ENCODE measurements at places on chromosomes 11 and 22. TPM values are rescaled to one million over a fixed set of nuclear protein-coding genes. Genes with fewer than 3 reads are reported as not detected.
A peak's percentile ranks its signal among the peaks of the same experiment; 100 is the strongest.

GRCh38 chr22:25845985-25846745 is 104.2 kb downstream of the MYO18B start:
- no peak for DNase-seq

GRCh38 chr11:125347261-125347585 is 148.8 kb downstream of the FEZ1 start:
- DNase-seq: no peak

DNA sequence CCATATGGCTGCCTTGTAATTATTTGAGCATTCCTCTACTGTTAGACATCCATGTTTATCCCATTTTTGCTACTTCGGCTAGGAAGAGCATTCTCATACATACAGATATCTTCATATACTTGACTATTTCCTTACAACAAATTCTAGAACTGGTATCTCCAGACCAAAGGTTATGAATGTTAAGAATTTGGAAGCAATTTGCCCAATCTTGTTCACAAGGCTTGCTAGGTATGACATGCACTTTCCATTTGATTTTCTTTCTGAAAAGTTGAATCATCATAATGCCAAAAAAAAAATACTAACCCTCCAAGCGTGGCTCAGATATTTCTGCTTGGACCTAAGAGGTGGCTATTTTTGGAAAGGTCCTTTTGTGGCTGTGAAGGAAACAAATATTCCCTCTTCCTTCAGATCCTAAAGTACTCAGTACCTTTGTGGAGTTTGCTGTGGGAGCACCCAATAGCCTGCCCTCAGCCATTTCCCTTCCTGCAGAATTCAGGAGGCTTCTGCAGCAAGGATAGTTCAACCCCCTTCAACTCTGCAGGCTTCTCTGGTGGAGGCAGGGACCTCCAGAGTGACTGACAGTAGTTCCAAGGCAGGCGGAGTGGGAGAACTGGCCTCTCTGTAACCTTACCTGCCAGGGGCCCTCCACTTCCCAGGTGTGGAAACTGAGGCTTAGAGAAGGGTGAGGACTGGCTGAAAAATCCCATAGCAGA is 22.0 kb upstream of the CPT1A start:
- DNase-seq: no peak

GRCh38 chr22:43901976-43902643 is 10.3 kb upstream of the PNPLA5 start:
- DNase-seq: no peak

Gene CBLIF
- total RNA-seq: not detected

Gene OR52D1
- not detected for total RNA-seq

GRCh38 chr22:47188261-47189055 is 426.0 kb downstream of the TBC1D22A start:
- DNase-seq: peak; percentile 2

Gene CHCHD10
- 204 TPM for total RNA-seq

Gene MMP13
- total RNA-seq: not detected

DNA sequence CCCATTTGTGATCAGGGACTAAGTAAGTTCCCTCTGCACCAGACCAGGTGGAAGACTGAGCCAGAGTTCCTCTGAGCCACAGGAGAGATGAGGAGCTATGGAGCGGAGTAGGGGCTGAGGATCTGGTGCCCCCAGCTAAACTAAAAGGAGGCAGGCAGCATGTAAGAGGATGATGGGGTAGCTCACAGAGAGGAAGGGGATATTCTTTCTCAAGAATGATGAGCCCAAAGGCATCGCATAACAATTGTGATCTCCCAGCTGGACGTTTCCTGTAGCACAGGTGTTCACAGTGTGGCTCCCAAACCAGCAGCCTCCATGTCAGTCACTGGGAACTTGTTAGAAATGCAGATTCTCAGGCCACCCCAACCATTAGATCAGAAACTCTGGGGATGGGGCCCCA is 24.4 kb downstream of the ADAMTS8 start:
- DNase-seq: no peak

Gene ZC3H12C
- total RNA-seq: 0.90 TPM

Gene TECTA
- total RNA-seq: 0.20 TPM

DNA sequence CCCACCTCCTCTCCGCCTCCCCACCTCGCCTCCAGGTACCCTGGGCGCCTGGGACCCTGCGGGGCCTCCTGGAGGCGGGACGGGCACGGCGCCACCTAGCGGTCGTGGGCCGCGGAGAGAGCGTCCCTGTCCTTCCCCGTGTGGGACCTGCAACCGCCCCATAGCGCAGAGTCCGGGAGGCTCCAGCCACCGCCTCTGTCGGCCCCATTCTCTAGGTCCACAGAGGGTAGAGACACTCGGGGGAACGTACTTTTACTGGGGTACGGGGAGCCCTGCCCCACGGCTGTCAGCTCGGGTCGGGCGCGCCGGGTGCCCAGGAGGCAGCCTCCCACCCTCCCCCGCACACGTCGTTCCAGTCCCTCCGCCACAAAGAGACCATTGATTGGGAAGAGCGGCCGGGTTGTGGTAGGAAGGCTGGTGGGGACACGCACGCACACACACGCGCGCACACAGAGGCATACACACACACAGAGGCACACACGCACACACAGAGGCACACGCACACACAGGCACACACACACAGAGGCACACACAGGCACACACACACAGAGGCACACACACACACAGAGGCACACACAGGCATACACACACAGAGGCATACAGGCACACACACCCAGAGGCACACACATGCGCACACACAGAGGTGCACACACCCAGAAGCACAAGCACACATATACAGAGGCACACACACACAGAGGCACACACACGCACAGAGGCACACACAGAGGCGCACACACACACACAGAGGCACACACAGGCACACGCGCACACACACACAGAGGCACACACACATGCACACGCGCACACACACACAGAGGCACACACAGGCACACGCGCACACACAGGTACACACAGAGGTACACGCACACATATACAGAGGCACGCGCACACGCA is 12.6 kb upstream of the NECTIN1 start:
- DNase-seq: peak; percentile 65

- DNase-seq: no peak
Observed at GRCh38 chr11:38014405-38014804, 1416.4 kb upstream of the RAG2 start.

DNA sequence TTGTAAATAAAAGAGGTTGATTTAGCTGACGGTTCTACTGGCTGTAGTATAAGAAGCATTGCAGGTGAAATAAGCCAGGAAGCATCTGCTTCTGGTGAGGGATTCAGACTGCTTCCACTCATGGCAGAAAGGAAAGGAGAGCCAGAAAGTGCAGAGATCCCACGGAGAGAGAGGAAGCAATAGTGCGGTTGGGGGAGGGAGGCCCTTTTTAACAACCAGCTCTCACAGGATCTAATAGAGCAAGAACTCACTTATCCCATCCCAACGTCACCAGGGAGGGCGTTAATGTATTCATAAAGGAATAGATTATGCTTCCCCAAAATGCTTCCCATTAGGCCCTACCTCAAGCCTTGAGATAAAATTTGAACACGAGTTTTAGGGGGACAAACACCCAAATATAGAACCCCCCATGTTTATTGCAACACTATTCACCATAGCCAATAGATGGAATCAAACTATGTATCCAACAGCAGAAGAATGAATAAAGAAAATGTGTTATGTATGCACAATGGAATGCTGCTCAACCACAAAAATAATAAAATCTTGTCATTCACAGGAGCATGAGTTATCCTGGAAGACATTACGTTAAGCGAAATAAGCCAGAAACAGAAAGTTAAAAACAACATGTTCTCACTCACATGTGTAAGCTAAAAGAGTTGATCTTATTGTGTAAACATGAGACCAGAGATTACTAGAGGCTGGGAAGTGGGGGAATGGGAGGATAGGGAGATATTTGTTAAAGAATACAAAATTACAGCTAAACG is 908.3 kb upstream of the ANO3 start:
- no peak for DNase-seq

Gene HBB
- not detected for total RNA-seq

GRCh38 chr22:42203609-42204008 is 66.8 kb downstream of the TCF20 start:
- no peak for DNase-seq

- no peak for DNase-seq
Observed at GRCh38 chr11:93487032-93487483, 56.1 kb downstream of the SMCO4 start.

GRCh38 chr11:111091321-111091938 is 154.1 kb upstream of the POU2AF2 start:
- no peak for DNase-seq

DNA sequence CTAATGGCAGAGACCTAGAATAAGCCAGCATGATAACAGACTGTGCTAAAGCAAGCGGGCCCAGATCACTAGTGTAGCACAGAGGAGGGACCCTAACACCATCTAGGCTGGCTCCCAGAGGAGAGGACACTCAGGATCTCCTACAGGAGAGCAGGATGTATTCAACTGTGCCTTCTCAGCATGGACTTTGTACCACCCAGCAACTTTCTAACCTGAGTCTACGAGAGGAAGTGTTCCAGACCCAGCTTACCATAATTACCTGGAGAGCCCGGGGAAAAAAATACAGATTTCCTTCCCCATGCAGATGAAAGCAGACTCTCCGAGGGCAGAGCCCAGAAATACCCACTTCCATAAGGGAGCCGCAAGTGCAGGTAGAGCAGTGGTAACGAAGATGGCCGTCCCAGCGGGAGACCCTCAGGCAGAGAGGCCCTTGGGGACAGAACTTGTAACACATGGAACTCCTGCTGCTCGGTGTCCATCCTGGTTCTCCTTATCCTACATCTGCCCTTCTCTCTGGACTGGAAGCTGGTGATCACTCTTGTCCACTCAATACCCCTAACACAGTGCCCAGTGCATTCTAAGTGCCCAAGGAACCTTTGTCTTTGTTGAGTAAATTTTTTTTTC is 20.2 kb downstream of the DDX25 start:
- DNase-seq: no peak

Gene PNPLA3
- not detected for total RNA-seq

DNA sequence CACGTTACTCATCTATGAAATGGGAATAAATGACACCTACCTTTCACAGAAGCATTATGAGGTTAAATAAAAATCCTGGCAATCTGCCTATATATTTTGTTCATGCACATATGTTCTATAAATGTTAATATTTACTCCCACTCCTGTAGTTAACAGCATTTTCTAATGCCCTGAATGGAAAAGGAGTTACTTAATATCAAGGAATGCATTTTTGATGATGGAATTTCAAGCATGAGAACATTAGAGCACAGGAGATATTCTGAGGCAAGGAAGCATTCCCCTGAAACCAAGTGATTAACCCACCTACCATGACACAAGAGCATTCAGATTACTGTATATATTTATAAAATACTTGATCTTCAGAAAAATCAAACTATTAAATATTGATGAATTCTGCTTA is 102.1 kb downstream of the ARHGAP32 start:
- DNase-seq: no peak

Gene ALDH3B2
- total RNA-seq: not detected

Gene KCNA4
- not detected for total RNA-seq

Gene PRODH
- total RNA-seq: 0.19 TPM

DNA sequence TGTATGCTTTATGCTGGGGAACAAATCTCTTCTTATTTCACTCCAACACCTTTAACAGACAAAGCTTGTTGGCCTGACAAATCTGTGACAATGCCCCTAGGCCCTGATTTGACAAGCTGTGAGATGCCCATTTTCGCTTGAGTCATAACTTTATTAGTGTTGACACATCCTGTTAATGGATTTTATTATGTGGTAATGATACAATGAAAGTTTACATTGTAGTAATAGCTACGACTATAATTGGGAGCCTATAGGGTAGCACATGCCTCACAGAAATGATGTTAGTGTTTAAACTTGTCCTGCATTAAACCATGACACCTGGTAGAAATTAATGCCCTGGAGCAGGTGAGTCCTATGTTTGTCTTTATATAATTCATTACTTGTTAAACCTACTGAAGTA is 3.3 kb upstream of the MMP10 start:
- no peak for DNase-seq

Gene RTN4RL2
- 0.16 TPM for total RNA-seq

DNA sequence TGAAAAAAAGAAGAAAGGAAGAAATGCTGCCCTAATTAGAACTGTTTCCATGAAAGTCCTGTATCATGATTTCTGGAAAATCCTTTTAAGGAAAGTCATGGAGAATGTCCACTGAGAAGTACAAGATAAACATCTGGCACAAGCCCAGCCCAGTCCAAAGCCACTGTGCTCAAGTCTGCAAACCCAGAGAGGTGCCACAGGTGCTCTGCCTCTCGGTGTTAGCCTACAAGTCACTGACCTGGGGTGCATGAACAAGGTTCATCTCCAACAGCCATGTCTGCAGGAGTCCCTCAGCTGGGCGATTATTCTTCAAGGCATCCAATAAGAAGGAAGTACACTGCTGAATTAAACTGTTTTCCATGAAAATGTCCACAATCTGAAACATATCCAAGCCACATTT is 51.1 kb upstream of the SLC25A1 start:
- DNase-seq: no peak

GRCh38 chr11:2890466-2891294 is 5.1 kb upstream of the CDKN1C start:
- no peak for DNase-seq

Data from activated T-cell treated with anti-CD3 and anti-CD28 coated beads, Interleukin-2, amount 50 U/mL, for 4 hours (primary cell).